Panc1 (cell line): ENCODE measurements at places on chromosomes 12 and 14. TPM values are rescaled to one million over a fixed set of nuclear protein-coding genes. Genes with fewer than 3 reads are reported as not detected.

DNA sequence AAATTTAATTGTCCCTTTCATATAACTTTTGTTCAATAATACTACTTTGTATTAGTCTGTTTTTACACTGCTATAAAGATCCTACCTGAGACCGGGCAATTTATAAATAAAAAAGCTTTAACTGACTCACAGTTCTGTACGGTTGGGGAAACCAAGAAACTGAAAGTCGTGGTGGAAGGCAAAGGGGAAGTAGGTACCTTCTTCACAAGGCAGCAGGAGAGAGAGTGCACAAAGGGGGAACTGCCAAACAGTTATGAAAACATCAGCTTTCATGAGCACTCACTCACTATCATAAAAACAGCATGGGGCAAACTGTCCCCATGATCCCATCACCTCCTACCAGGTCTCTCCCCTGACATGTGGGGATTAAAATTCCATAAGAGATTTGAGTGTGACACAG is 1069.0 kb downstream of the FSCB start:
- no peak for DNase-seq

DNA sequence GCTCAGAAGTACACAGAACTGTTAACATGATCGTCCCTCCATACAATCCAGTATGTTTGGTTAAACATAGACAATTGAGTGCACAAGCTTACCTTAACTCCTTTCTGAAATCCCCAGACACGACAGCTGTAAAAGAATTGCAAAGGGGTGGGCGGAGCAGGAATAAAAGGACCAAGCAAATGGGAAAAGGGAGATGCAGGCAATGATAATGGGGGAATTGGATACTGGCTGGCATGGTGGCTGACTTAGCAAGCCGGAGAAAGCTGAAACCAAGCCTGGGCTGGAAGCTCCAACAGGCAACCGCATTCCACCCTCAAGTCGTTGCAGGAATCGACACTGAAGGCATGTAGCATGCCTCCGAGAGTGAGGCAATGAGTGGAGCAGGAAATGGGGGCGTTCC is 96.8 kb upstream of the TMEM132C start:
- no peak for DNase-seq

GRCh38 chr14:94331462-94331861 is 8.3 kb upstream of the SERPINA6 start:
- no peak for DNase-seq

Gene HOTAIR
- total RNA-seq: 31.7 TPM

Gene VASH1
- total RNA-seq: 5.2 TPM

Gene RFX4
- not detected for total RNA-seq
